ENCODE measurements at places on chromosomes 3 and 15. TPM values are rescaled to one million over a fixed set of nuclear protein-coding genes. Genes with fewer than 3 reads are reported as not detected.
A peak's percentile ranks its signal among the peaks of the same experiment; 100 is the strongest.

DNA sequence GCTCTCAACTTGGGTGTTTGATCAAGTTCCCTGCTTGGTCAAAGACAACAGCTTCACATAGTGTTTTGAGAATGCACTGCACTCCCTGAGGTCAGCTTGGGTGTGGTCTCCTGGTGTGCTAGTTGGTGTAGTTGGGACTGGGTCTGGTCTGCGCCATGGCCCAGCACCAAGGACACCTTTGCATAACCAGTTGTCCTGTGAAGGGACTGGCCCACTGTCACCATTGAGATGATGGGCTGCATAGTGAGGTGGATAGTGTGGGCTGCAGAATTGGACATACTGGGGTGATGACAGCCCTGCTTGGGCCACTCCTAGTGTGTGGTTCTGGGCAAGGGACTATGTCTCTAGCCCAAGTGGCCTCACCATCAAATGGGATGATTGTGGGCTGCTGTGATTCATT is 9.5 kb downstream of the RPSA start:
- no peak for DNase-seq

DNA sequence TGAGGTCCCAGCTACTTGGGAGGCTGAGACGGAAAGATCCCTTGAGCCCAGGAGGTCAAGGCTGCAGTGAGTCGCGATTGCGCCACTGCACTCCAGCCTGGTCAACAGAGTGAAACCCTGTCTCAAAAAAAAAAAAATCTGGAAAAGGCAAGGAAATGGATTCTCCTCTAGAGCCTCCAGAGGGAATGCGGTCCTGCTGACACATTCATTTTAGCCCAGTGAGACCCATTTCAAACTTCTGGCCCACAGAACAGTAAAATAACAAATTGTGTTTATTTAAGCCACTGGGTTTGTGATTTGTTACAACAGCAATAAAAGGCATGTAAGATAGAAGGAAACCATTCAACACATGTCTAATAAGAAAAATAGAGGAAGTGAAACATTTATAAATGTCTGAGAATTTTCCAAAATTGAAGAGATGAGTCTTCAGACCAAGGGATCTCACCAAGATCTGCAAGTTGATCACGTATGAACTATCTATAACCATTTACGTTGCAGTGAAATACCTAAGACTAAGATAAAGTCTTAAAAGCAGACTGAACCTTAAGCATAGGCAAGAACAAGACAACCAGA is at the start of gene HTR3E:
Gene HTR3E, plus strand, starts transcription at position 254 of the 573 bp plus-strand sequence. CDS start 466 bp downstream, outside the sequence.
- no peak for DNase-seq

GRCh38 chr3:141073580-141073979 is 22.4 kb downstream of the SPSB4 start:
- no peak for DNase-seq

DNA sequence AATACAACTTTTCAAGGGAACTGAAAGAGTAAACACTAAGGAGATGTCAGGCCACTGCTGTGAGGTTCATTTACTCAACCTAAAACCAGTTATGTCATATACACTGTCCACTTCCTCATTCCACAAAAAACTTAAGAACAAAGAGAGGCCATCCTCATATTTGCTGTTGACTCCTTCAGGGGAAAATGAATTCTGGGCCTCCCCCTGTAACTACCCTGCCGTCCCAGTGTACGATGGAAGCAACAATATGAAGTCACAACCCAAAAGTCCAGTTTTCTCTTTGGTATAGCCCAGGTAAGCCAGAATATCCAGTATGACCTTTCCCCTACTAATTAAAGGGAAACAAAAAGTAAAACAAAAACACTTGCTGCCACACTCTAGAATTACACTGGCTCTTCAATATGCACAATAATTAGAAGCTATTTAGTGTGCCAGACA is 16.2 kb downstream of the CEP152 start:
- peak; percentile 17 for DNase-seq

DNA sequence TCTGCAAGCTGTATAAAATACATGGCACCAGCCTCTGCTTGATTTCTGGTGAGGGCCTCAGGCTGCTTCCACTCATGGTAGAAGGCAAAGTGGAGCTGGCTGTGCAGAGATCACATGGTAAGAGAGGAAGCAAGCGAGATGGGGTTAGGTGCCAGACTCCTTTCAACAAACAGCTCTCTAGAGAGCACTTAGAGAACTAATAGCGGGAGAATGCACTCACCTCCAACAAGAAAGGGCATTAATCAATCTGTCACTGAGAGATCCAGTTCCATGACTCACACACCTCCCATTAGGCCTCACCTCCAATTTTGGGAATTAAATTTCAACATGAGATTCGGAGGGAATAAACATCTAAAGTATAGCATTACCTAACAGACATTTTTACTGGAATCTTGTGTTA is 644.1 kb upstream of the ARRDC4 start:
- no peak for DNase-seq

DNA sequence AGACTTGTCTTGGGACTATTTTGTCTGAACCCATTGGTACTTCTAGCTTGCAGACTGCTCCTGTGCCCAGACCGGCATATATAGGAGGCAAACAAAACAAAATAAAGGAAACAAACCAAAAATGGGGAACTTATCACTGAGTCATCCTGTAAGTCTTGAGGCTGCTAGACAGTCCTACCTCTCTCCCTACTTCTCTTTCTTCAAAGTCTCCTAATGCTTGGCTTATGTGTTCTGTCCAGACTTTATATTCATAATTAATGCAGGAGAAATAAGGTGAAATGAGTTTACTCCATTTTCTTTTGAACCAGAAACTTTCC is 266.2 kb downstream of the ZNF385D start:
- no peak for DNase-seq

DNA sequence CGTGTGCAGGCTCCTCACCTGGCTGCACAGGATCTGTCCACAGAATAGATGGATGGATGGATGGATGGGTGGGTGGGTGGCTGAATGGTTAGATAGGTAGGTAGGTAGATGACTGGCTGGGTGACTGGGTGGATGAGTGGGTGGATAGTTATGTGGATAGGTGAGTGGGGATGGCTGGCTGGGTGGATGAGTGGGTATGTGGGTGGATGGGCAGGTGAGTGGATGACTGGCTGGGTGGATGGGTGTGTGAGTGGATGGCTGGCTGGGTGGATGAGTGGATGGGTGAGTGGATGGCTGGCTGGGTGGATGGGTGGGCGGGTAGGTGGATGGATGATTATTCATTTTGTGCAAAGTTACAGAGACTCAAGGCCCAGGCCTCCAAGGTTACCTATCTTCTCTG is 172.9 kb upstream of the CTDSPL start:
- DNase-seq = no peak

- no peak for DNase-seq
Observed at GRCh38 chr3:156776031-156776430, 50.1 kb upstream of the LEKR1 start.

GRCh38 chr3:31413515-31413914 is 119.2 kb upstream of the STT3B start:
- no peak for DNase-seq

DNA sequence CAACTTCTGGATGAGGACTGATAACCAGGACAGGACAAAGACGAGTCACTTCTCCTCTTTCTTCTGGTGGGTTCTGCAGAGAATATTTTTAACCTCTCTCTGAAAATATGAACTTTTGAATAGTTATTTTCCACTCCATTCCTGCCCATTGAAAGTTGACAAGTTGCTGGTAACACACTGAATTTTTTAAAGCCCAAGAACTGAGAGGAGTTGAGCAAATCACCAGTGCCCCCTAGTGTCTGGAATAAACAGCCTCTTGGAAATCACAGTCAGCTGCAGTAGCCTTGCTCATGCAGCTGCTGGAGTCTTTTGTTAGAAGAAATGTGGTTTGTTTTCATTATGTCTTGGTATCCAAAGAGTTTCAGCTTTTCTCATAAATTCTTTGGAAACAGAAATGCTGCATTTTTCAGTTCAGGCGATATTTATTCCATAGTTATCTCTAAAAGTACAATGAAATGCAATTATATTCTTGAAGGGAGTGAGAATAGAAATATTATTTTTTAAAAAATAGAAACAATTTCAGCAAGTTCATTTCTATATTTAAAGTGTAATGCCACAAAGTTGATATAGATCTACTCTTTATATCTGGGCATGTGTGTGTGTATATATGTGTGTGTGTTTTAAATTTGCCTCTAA is 741.0 kb upstream of the CBLB start:
- peak; percentile 97 for DNase-seq

DNA sequence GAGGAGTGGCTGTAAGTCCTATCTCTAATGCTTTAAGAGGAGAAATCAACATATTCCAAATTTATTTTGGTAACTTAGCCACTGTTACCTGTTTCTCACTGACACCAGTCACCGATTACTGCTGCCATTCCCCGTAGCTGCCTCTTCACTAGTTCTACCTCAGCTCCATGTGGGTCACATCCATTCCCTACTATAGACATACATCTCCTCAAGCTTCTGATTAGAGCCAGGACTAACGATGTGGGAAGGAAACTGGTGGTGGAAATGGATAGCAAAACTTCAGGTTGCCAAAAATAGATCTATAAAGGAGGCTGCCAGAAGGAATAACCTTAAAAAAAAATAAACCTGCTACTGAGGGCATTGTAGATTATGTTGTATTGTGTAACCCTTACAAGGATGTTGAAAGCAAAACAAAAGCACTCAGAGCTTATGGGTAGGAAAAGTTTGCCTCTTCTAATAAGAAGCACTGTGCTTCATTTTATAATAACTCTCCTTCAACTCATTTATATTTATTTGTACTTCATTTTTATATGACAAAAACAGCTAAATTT is 56.0 kb downstream of the KAT2B start:
- no peak for DNase-seq

DNA sequence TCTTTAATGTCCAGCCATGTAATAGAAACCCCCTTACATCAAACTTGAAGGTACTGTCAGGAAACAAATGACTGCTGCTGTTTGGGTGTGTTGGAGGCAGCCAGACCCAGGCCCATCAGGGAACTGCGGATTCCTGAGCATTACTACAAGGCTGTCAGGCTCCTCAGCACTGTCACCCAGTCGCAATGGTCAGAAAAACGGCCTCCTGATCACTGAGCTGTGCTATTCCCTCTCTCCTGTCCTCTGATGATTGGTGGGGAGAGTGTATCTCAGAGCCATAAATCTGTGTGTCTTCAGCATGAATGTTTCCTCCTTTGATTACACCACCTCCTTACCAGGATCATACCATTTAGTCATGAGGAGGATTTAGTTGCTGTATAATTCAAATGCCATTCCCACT is 135.2 kb upstream of the GADL1 start:
- no peak for DNase-seq

- no peak for DNase-seq
Observed at GRCh38 chr3:141546586-141546985, 59.8 kb downstream of the RASA2 start.

- DNase-seq = peak; percentile 26
Observed at GRCh38 chr3:140388202-140388922, 289.5 kb upstream of the TRIM42 start.

GRCh38 chr15:78374436-78375393 is 34.6 kb downstream of the CRABP1 start:
- DNase-seq = no peak

- DNase-seq = no peak
Observed at GRCh38 chr15:32829436-32829835, 111.6 kb downstream of the GREM1 start.

DNA sequence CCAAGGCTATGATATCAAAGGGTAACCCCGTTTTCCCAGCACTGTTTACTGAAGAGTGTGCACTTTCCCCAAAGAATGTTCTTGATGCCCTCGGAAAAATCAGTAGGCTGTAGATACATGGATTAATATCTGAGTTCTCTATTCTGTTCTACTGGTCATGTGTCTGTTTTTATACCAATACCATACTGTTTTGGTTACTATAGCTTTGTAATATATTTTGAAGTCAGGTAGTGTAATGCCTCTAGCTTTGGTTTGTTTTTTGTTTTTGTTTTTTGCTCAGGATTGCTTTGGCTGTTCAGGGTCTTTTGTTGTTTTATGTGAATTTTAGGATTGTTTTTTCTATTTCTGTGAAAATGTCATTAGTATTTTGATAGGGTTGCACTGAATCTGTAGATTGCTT is 95.1 kb downstream of the PLD1 start:
- no peak for DNase-seq

DNA sequence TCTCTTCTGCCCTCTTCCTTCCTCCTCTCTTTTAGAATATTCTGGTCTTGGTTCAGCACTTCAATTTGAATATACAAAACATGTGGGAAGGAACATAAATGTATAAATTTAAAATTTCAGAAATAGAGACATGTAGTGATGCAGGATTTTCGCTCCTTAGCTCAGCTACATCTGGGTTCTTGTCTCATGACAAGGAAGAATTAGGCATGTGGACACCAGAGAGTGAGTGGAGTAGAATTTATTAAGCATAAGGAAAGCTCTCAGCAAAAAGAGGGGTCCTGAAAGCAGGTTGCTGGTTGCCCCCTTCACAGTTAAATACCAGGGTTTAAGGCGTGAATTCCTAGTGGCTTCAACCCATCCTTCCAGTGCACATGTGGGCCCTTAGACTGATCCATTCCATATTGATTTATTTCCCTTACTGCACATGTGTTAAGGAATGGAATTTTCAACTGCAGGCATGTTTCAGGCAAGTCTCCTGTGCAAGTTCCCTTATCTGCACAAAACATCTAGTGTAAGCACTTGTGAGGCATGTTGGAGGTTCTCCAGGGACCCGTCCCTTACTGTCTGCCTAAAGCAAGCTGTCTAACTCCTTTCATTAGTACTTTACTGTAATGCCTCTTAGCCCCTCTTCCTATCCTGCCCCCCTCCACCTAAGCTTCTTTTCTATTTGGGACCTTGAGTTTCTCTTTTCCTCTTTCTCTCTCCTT is 133.2 kb upstream of the STRIT1 start:
- no peak for DNase-seq

DNA sequence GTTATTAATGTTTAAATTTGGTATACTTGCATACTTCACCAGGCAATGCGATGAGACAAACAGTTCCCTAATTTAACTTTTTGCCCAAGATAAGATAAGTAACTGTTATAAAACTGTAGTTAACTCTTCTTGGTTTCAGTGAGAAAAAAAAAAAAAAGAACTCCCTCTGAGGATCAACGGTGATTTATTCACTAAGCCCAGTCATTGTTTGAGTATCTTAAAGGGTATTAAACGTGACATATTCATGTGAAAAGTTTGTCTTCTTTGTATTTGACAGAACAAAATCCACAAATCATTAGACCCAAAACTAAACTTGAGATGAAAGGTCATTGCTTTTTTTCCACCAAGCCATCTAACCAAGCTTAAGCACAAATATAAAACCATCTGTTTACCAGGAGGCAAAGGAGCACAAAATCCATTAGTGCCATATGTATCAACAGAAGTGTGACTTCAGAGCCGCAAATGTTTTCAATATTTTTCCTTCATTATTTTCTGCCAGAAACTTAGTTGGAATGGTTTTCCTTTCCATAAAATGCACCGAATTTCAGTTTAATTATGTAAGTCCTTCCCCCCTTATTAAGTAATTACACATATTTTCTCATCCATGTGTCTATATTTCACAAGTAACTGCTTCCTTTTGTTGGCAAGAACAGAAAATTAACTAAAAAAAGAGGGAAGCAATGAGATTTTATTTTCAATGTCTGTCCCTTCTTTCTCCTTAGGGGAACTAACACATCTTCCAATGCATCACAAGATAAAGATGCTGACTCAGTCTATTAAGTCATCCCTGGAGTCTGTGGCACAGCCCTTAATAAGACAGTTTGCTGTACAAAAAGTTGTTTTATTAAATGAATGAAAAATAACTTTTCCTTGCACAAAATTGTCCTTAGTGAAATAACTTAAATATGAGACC is 92.2 kb upstream of the RAP2B start:
- no peak for DNase-seq

The CHRM5 gene
- 0.23 TPM for total RNA-seq

The RYR3 gene
- 1.4 TPM for total RNA-seq

The GREM1 gene
- total RNA-seq = 2.4 TPM

The TRPM1 gene
- not detected for total RNA-seq

The RARB gene
- 24.5 TPM for total RNA-seq

The PLCB2 gene
- total RNA-seq = 76.7 TPM

The CDHR4 gene
- 27.0 TPM for total RNA-seq
